ENCODE measurements at places on chromosomes 2 and 18.

GRCh38 chr2:30511122-30512083 is 64.4 kb downstream of the LCLAT1 start:
- DNase-seq, result no peak

- no peak for DNase-seq
Observed at GRCh38 chr18:34651586-34652369, 58.3 kb upstream of the DTNA start.

DNA sequence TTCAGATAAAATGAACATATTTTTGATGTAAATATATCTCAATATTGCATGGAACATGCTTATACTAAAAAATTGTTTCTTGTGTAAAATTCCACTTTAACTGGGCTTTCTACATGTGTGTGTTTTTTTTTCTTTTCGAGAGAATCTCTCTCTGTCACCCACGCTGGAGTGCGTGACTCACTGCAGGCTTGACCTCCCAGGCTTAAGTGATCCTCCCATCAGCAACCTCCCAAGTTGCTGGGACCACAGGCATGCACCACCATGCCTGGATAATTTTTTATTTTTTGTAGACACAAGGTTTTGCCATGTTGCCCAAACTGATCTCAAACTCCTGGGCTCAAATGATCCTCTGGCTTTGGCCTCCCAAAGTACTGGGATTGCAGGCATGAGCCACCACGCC is 254.6 kb downstream of the LOXHD1 start:
- DNase-seq, result no peak

DNA sequence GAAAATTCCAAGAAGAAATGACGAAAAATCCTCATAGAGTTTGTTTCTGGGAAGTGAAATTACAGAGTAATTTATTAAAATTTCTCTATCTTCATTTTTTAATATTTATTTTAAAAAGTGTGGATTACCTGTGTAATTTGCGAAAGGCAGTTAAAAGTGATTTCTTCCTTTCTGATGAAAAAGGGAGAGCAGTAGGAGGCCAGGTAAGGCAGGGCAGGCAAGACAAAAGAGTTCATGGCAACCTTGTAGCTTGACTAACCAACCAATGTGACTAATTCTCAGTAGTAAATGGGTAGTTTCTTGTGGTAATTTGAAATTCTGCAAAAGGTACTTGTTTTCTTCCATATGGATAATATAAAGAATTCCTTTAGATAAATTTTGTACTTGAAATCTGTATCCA is 34.9 kb upstream of the COL5A2 start:
- no peak for DNase-seq

DNA sequence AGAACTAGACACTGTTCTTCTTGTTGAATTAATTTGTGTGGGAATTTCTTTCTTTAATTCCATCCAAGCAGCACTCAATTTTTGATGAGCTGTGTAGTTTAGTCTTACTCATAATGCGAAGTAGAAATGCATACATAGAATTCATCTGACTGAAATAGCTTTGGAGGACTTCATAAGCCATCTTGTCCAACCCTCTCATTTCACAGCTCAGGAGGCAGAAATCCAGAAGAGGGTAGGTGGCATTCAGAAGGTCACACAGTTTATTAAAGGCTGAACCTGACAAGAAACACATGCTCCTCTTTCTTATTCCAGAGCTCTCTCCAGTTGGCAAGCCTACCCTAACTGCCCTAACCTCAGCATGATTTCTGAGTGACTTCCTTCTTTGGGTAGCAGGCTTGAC is 169.2 kb upstream of the NOSTRIN start:
- no peak for DNase-seq

- no peak for DNase-seq
Observed at GRCh38 chr2:36535099-36535498, 62.9 kb downstream of the FEZ2 start.

DNA sequence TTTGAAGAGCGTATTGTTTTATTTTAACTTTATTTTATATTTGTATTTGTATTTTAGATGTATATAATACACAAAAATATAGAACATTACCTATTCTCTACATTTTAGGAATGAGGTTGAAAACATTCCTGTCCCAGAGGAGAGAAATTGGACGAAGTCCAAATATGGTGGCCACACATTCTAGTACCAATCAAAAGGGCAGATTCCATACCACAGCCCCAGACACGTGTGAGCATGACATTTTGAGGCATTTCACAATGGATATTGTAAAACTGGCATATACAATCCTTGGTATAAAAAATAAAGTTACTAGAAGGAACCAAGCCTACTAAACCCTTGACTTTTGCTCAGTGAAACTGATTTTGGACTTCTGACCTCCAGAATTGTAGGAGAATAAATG is 50.6 kb downstream of the C2orf76 start:
- DNase-seq, result no peak

DNA sequence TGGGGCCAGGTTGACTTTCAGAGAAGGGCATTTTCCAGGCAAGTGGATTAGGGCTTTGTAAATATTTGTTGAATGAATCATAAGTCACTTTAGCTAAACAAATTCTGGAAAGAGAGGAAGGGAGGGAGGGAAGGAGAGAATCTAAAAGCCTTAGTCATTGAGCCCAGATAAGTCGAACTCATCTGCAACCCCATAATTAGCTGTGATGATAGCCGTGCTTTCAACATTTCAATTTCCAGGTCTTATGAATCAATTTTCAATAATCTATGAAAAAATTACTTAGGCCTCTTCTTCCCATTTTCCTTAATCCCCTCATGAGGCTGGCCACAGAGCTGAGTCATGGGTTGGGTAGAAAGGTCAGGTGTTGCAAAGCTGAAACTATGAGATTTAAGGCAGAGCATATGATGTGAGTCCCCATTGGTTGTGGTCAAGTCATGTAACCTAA is 111.9 kb upstream of the MAPRE2 start:
- no peak for DNase-seq

DNA sequence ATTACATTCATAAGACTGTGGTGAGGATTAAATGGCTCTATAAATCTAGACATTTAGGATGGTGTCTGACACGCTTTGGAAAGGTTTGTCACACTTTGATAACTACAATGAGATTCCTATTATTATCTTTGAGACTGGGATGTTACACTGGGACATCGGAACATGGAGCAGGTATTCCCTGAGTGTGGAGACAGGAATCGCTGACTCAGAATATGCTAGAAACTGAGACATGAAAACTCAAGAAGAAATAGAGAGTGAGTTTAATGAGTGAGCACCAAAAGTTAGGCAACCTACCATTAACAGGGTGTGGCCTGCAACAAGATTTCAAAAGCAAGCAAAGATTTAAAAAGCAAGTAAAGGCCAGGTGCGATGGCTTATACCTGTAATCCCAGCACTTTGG is 145.4 kb downstream of the TMEFF2 start:
- no peak for DNase-seq

- no peak for DNase-seq
Observed at GRCh38 chr2:47601568-47601967, 181.4 kb upstream of the MSH6 start.

- no peak for DNase-seq
Observed at GRCh38 chr2:43360137-43360536, 133.7 kb upstream of the ZFP36L2 start.

GRCh38 chr2:207141386-207141785 is 24.4 kb downstream of the KLF7 start:
- DNase-seq, result no peak

GRCh38 chr2:158024288-158024898 is 77.3 kb upstream of the UPP2 start:
- peak; percentile 45 for DNase-seq

GRCh38 chr2:30796699-30797098 is 10.5 kb downstream of the CAPN13 start:
- no peak for DNase-seq

DNA sequence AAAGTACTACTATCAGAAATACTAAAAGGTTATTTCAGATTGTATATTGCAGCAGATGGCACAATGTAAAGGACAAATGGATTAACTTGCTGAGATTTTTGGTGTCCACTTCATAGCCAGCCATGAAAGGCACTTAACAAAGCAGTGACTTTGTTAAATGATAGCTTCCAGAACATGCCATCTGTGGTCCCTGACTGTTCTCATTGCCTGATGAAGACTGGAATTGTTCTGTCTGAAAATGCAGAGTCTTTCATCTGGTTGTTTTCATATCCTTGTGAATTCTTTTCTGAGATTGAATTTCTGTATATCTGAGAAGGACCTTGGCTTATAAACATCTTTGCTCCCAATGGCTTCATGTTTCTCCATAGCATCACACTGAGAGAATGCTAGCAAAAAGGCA is 44.4 kb upstream of the LRRTM1 start:
- no peak for DNase-seq

- DNase-seq, result no peak
Observed at GRCh38 chr2:6183226-6183625, 491.0 kb downstream of the SOX11 start.

- peak; percentile 28 for DNase-seq
Observed at GRCh38 chr18:41906528-41907146, 48.4 kb upstream of the PIK3C3 start.

GRCh38 chr2:73937103-73937885 is 10.6 kb downstream of the DGUOK start:
- no peak for DNase-seq

- DNase-seq, result no peak
Observed at GRCh38 chr18:14100503-14101286, 31.5 kb downstream of the ZNF519 start.

DNA sequence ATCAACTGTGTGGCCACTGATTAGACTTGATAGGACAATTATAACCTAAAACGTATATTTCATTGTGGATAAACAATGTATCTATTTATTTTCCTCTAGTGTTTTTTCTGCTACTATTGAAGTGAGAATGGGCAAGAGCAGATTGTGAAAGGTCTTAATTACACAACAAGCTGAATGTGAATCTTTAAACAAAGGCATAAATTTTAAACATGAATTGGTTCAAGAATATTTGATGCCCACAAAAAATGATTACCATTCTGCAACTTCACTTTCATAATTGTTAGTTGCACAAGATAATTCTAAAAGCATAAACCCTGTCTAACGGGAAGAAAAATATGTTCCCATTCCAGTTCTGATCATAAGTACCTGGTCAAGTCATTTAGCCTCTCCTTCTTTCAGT is 285.6 kb downstream of the GULP1 start:
- no peak for DNase-seq

DNA sequence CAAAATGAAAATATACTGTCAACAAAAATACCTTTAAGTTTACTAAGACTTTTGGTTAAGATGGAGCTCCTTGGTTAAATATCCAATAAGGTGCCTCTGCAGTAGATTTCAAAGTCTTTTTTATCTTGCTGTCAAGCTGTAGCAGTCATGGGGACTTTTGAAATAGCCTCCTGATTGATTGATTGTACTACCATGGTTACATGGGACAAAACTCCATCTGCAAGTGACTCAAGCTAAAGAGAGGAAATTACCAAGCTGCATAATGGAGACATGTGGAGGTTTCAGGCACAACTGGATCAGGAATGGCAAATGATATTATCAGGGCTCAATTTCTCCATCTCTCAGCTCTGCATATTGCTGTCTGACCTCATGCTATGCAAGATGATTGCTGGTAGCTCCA is 73.4 kb upstream of the ST8SIA3 start:
- DNase-seq, result no peak

- no peak for DNase-seq
Observed at GRCh38 chr2:94947097-94948016, 76.1 kb downstream of the TEKT4 start.

- no peak for DNase-seq
Observed at GRCh38 chr2:61910603-61911002, 5.1 kb downstream of the COMMD1 start.

GRCh38 chr2:162245781-162246180 is 2.5 kb upstream of the FAP start:
- no peak for DNase-seq

DNA sequence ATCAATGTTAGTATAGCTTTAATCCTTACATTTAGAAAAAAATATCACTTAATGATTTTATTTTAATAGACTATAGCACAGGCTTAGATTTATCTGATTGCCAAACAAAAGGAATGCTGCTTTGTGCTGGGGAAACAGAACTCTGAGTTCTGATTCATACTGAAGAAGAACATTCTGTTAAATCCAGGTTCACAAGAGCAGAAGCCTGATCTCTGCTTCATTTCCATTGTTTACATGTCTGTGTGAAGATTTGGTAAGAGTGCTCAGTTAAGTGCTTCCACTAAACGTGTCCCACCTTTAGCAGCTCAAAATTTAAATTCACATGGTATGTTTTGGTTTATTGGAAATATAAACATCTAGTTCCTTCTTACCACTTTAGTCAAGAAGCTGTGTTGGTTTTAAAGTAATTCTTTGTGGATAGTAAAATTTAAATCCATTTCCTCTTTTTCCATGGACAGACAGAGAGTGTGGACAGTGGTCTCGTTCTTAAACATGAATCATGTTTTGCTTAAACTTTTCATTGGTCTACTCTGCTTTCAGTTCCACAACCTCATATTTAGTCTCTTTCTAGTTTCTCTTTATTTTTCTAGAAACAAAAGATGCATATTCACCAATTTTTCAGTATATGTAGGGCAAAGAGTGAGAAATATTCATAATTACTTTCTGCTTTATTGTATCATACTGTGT is 59.1 kb downstream of the NYAP2 start:
- no peak for DNase-seq

- DNase-seq, result no peak
Observed at GRCh38 chr2:29124504-29124903, 9.3 kb downstream of the CLIP4 start.

- DNase-seq, result no peak
Observed at GRCh38 chr2:19894134-19894792, 7.5 kb downstream of the TTC32 start.

Measured in memory B cell (primary cell).